Activated T-cell treated with anti-CD3 and anti-CD28 coated beads, Interleukin-2, amount 50 U/mL, for 4 hours (primary cell): ENCODE measurements at places on chromosomes 2 and 18. TPM values are rescaled to one million over a fixed set of nuclear protein-coding genes. Genes with fewer than 3 reads are reported as not detected.

GRCh38 chr2:187230088-187230487 is 218.0 kb downstream of the CALCRL start:
- DNase-seq = no peak

GRCh38 chr2:86675104-86675503 is 45.0 kb upstream of the RMND5A start:
- DNase-seq = no peak

DNA sequence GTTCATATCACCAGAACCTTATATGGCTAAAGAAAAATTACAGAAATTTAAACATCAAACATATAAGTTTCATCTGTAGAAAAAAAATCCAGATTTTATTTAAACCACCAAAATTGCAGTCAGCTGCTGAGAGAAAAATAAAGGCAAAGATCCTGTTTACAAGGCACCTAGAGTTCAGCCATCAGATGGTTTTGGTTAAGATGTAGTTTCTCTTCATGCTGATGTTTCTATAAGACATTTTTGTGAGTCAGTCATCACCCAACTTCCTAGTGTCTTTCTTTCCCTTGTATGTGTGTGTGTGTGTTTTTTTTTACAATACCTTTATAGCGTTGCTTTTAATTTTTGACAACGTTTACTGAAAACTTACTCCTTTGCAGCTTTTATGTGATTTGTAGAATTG is 26.1 kb upstream of the MMADHC start:
- DNase-seq = no peak

The SLC14A1 gene
- total RNA-seq = not detected

GRCh38 chr2:171706152-171706803 is 19.0 kb downstream of the DYNC1I2 start:
- no peak for DNase-seq

DNA sequence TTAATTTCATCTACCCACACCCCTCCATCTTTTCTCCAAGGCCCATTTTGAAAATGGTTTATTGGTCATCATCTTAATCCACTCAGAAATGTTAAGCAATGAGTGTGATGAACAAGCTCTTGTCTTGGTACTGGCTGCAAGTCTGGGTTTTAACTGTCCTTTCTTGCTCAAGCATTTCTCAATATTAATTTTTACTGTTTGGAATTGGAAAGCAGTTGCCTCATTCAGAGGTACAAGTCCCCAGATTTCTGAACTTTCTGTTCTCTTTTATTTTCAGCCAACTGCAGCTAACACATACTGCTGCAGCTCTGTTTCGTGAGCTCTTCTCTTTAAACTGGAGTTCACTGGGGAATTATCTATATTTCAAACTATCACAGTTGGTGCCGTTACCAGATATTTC is 99.4 kb upstream of the TEX51 start:
- DNase-seq = no peak

The SCTR gene
- total RNA-seq = not detected

DNA sequence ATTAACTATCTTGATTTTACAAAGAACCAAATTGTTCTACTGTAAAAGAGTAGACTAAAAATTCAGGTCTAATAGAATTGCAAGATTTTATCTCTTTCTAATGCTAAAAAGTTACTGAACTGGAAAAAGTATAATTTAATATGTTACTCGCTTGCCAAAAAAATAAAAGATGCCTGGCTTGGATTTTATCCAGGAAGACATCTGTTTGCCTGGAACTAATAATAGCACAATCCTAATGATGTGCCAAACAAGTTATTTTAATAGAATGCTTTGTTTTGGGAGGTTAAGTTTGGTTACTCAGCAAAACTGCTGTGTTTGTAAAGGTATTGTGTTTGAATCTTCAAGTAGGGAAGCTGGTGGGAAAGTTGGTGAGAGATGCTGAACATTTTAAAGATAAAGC is 19.4 kb upstream of the ZSWIM2 start:
- no peak for DNase-seq

DNA sequence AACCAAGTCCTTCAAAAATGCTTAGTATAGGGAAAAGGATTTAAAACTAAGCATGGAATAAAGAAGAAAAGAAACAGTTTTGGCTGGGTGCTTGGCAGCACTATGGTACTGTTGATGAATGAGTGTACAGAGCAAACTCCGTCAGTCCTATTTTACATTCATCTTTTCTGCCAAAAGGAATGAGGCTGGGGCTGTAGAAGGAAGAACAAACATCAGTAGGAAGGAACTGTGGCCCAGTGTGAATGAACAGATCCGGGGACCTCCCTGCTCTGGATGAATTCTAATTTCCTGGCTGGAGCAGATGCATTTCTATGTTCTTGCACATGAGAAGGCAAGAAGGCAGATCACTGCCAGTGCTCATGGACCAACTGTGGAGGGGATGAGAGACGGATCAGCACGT is 474.0 kb upstream of the MEIS1 start:
- DNase-seq = no peak

GRCh38 chr2:97759727-97760407 is 46.5 kb downstream of the ZAP70 start:
- no peak for DNase-seq

DNA sequence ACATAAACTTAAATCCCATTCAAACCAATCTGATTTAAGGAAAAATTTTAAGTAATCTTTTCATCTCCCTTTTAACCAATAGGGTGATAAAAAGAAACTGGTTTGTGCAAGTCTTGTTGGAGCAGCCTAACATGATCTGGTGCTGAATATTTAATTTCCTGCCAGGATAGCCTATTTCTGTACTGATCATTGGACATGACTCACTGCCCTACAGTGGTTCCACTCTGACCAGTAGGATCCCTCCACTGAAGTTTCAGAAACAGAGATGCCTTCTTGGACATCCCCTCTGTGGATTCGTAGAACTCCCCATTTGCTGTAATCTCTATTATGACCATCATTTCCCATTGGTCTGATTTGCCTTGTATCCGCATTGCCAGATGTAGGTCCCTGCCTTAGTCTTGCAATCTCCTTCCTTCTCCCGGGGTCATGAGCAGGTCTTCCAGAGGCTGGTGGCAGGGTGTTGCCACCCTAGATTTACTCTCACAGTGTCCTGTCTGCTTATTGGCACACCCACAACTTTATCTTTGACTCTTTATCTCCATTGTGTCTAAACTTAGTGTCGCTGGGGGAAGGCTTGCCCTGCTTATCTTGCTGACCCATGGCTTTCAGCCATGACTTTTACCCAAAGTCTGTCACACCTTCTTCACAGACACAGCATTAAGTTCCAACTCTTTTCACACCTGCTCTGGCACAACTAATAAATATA is 12.3 kb upstream of the SETBP1 start:
- no peak for DNase-seq

DNA sequence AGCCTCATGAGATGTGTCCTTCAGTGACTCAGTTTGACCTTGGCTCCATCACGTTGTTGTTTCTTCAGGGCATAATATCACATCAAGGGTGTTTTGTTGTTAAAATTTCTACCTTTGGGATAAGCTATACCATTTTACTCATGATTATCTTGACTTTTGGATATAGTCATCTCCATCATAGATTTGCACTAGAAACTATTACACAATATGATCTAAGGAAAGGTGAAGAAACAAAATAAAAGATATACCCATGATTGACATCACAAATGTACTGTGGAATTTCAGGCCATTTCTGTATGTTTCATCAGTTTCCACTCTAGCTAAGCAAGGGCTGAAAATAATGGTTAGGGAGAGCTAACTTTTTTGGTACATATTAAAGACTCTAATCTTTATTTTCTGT is 24.7 kb upstream of the FAM171B start:
- DNase-seq = no peak

DNA sequence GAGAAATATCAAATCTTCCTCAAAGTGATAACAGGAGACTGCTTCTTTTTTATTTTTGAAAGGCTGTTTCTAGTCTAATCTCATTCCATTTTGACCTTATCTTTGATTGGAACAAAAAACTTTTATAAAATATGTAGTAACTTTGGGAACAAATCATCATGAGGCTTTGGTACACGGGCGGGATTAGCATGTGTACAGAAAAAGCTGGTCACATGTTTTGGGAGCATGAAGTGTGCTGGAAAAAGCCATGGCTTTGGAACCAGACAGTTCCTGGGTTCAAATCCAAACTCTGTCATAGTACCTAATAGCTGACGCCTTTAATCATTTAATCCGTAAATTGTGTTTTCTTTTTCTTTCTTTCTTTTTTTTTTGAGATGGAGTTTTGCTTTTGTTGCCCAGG is 78.2 kb downstream of the RFTN2 start:
- DNase-seq = no peak

DNA sequence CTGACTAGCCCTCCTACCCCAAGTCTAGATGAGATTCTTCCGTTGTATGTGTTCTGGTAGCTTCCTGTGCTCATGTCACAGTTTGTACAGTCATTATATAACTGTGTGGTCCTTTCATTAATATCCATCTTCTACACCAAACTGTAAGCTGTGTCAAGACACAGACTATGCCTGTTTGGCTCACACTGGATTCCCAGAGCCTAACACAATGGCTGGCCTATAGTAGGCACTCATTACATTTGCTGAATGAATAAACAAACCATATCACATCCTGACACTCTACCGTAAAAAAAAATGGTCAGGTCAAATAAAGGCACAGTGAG is 72.6 kb downstream of the ANKRD44 start:
- no peak for DNase-seq

The MARCHF4 gene
- total RNA-seq = not detected

The CFAP65 gene
- not detected for total RNA-seq

DNA sequence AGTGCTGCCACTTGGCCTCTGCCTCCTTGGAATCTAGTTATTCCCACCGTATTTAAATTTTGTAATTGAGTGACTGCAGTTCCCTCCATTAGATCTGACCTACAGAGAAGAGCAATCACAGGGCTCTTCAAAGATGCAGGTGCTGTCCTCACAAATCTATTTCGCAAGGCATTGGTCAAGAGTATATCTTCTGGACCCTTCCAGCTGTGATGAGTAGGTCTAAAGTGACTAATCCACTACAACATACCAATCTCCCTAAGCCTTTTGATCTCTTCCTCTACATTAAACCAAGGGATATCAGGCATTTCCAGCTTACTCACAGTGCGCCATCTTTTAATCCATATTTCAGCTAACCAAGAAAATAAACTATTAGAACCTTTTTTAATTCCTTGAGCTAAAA is 65.1 kb upstream of the COL3A1 start:
- DNase-seq = no peak

GRCh38 chr2:1795261-1796231 is 51.2 kb upstream of the PXDN start:
- no peak for DNase-seq

DNA sequence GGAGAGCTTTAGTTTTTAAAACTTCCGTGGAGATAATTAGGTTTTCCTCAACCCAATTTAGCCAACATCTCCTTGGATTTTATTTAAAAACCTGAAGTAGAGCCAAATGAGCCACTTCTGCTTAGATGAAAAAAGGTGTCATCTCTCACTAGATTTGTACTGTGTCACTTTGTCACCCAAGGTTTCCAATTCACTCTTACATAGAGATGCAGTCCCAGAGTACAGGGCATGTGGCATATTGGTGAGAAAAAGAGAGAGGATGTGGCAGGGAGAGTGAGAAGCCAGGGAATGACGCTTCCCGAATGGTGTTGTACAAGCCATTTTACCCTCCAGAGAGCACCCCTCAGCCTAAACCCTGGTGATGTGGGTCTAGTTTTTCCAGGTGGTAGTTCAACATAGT is 44.4 kb upstream of the CTLA4 start:
- DNase-seq = no peak

GRCh38 chr18:46378864-46379207 is 274.7 kb downstream of the HAUS1 start:
- no peak for DNase-seq

The CAVIN2 gene
- 0.08 TPM for total RNA-seq

DNA sequence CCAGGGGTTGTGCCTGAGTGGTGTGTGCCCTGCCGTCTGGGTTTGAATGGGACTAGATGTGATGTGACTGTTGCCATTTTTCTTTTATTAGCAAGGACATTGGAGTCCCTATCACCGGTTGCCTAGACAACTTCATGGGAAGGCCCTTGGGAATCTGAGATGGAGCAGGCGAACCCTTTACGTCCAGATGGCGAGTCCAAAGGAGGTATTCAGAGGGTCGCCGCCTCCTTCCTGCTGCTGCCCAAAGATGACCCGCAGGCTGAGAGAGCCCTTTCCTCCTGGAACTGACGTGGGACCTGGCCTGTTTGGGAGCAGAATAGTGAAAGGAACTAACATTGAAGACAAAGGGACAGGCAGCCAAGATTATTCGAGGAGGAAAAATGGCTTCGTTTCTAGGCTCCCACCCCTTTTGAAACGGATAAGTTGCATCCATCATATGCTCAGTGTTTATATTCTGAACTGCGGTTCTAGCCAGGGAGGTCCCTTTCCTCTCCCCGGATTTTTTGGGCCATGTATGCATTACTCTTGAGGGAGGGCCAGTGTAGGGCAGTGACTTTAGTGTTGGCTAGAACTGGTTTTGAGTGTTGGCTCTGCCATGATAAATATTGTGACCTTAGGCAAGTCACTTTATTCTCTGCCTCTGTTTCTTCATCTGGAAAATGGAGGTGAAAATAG is 673 bp downstream of the CENPO start:
- no peak for DNase-seq

DNA sequence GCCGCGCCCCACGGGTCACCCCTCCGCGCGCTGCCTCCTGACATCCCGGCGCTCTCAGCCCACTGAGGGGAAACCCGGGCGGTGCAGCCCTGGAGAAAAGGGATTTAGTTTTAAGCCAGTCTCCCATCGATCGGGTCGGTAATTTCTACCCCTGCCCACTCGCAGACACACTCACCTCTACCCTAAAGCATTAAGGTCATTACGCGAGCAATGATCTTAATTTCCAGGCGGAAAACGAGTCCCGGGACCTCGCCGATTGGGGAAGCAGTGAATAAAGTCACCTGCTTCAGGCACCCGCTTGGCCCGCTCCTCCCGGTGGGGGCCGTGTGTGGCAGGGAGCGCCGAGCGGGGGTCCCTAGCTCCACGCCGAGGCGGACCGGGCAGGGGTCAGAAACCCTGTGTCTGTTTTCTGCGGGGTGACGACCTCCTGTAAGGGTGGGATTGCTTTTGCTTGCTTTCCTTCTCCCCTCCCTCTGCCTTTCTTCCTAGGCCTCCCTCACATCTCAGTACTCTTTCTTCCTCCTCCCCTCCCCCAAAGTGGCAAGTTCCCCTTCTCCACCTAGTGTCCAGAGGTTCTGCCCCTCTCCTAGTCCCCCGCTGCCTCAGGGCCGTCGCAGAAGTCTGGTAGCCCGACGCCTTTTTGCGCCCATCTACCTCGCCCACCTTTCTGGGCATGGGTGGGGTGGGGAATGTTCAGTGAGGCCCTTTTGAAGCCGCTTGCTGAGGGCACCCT is 142.6 kb downstream of the MEIS1 start:
- no peak for DNase-seq

- no peak for DNase-seq
These were observed 143.5 kb downstream of the PKP4 start for GRCh38 chr2:158600155-158600802.

GRCh38 chr2:199395311-199395710 is 62.4 kb downstream of the SATB2 start:
- DNase-seq = no peak

- no peak for DNase-seq
These were observed 91.9 kb downstream of the MRPS9 start for GRCh38 chr2:105129722-105130232.
